ENCODE measurements at places on chromosomes 3 and 15. TPM values are rescaled to one million over a fixed set of nuclear protein-coding genes. Genes with fewer than 3 reads are reported as not detected.

- H3K4me3 ChIP-seq: no peak overlapping the region
- no peaks in the 10 kb centered on the region for H3K4me1 ChIP-seq
- no peak overlapping the region for H3K27ac ChIP-seq
- peaks cover 4% of the 10 kb centered on the region for H3K36me3 ChIP-seq
- DNase-seq: peak; percentile 78
Observed at GRCh38 chr3:72797773-72798543, 50.3 kb downstream of the SHQ1 start.

GRCh38 chr3:46848271-46849044 lies 14.8 kb downstream of the MYL3 start:
- no peaks in the 10 kb centered on the region for H3K36me3 ChIP-seq
- no peaks in the 10 kb centered on the region for H3K27me3 ChIP-seq
- H3K4me1 ChIP-seq: peaks cover 3% of the 10 kb centered on the region
- no peak overlapping the region for H3K4me3 ChIP-seq
- DNase-seq: peak; percentile 16
- H3K27ac ChIP-seq: no peak overlapping the region

The GAP43 gene
- 0.60 TPM for total RNA-seq

- no peak overlapping the region for H3K4me3 ChIP-seq
- no peak overlapping the region for H3K27ac ChIP-seq
- H3K27me3 ChIP-seq: no peaks in the 10 kb centered on the region
- no peak for DNase-seq
- peaks cover 3% of the 10 kb centered on the region for H3K36me3 ChIP-seq
Observed at GRCh38 chr3:114928989-114929640, 218.0 kb downstream of the ZBTB20 start.

GRCh38 chr3:193783166-193783896 lies 190.3 kb downstream of the OPA1 start:
- no peaks in the 10 kb centered on the region for H3K36me3 ChIP-seq
- H3K4me3 ChIP-seq: no peak overlapping the region
- H3K27ac ChIP-seq: no peak overlapping the region
- H3K4me1 ChIP-seq: peaks cover 26% of the 10 kb centered on the region

- H3K4me1 ChIP-seq: no peaks in the 10 kb centered on the region
- no peak overlapping the region for H3K27ac ChIP-seq
Observed at GRCh38 chr3:114650808-114651207, 357.0 kb downstream of the TIGIT start.

The ATP10A gene
- 33.7 TPM for total RNA-seq

DNA sequence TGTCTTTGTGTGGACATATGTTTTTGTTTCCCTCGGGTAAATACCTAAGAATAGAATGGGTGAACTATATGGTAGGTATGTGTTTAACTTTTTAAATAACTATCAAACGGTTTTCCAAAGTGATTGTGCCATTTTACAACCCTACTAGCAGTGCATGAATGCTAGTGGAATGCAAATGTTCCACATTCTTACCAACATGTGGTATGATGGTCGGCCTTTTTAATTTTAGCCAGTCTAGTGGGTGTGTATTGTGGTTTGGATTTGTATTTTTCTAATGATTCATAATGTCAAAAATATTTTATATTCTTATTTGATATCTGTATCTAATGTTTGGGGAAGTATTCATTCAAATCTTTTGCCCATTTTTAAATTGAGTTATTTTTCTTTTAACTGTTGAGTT lies 68.2 kb upstream of the SMAD3 start:
- peaks cover 3% of the 10 kb centered on the region for H3K4me1 ChIP-seq
- no peak overlapping the region for H3K27ac ChIP-seq
- no peak overlapping the region for H3K4me3 ChIP-seq
- H3K27me3 ChIP-seq: no peaks in the 10 kb centered on the region
